Fibroblast of upper back skin (primary cell): ENCODE measurements at places on chromosomes 6 and 20.

- peak; percentile 24 for DNase-seq
Measured at GRCh38 chr6:99434702-99435530, 9.8 kb upstream of the PNISR start.

DNA sequence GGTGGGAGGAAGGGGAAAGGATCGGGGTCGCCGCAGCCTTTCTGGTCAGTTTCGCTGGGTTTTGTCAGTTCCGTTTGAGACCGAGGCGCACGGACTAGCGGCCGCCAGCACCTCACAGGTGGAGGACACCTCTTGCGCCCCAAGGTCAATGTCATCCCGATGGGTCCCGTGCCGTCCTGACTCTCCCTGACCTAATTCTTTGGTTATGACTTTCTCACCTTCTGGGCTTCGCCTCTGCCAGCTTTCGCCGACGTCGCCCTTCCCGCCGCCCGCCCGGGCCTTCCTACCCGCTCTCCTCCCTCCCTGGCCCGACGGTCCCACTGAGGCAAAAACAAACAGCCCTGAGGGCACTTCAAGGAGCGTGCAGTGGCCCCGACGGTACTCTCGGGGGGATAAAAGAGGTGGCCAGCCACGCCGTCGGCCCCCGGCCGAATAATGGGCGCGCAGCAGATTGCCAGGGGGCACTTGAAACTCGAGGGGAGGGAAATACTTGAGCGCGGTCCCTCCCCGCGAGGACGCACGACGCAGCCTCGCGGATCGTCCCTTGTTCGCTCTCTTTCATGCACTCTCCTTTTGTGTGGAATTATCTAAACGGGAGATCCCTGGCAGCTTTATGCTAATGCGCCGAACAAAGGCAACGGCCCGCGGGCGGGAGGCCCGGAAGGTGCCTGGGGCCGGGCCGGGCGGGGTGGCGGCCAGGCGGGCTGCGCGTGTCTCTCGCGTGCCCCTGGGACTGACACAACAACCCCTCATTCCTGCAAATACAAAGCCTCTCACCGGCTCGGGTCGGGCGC, 3.9 kb upstream of the INSM1 start:
- no peak for DNase-seq

DNA sequence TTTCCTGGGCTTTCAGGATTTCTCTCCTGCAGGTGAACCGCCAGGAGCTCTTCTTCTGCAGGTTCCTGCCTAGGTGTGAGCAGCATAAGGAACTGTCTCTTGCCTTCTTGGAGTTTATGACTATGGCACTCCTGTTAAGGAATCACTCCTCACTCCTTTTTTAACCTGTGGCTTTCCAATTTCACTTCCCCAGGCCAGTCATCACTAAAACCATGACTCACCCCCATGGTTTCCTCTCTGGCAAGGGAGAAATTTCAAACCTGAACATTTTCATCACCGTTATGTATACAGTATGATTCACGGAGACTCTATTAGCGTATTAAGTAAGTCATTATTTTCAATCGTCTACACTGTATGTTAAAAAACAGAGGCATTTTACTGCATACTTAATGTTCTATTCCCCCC, 78.2 kb upstream of the ARID1B start:
- DNase-seq: peak; percentile 85

- no peak for DNase-seq
Measured at GRCh38 chr6:64186592-64186991, 551.0 kb downstream of the PHF3 start.

DNA sequence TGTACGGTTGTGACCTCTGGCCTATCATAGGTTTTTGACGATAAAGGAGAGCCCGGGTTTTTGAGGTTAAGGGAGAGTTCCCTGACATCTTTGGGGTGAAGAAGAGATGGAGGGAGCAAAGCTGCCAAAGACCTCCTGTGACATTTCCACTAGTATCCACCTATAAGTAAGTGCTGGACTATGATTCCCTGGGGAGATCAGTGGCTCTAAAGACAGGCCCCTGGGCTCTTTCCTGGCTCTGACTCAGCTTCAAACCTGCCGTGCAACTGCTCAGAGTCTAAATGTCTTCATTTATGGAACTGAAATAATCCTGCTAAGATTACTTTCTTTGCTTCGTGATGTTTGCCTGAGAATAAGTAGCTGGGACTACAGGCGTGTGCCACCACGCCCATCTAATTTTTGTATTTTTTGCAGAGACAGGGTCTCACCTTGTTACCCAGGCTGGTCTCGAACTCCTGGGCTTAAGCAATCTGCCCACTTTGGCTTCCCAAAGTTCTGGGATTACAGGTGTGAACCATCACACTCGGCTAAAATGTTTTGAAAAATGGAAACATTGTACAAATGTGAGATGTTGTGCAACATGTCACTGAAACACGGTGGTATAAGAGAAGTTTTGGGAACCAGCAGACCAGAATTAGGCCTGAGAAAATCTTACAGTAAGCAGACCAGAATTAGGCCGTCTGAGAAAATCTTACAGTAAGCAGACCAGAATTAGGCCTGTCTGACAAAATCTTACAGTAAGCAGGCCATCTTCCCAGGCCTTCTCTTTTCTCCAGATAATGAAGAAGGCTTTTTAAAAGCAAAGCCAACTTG, 1.1 kb upstream of the PAQR8 start:
- DNase-seq: no peak

DNA sequence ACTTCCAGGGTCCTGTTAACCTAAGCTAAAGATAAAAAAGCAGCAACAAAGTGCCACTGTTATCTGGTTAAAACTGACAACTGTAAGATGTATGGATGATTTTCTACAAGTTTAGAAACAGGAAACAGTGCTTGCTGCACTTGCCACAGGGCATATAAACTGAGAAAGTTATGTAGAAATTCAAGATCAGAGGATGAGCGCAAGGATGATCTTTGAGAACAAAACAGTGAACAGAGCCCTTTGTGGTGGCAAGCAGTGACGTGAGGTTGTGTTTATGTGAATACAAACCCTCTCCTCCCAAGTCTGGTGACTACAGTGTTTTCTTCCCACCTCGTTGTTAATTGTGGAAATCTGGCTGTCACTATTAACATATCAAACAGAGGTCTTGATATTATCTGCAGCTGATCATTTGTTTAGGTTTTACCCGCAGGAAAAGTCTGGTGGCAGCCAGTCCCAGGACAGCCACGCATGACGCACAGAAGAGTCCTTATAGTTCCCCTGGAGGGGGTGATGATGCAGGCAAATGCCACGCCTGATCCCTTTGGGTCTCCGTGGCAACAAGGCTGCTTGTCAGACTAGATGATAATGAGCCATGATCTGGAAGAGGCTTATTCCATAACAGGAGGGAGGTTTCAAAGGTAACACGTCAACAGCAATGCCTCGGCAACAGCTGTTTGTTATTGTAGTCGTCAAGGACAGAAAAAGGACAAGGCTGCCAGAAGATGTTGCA, 43.1 kb upstream of the TNFAIP3 start:
- peak; percentile 54 for DNase-seq

DNA sequence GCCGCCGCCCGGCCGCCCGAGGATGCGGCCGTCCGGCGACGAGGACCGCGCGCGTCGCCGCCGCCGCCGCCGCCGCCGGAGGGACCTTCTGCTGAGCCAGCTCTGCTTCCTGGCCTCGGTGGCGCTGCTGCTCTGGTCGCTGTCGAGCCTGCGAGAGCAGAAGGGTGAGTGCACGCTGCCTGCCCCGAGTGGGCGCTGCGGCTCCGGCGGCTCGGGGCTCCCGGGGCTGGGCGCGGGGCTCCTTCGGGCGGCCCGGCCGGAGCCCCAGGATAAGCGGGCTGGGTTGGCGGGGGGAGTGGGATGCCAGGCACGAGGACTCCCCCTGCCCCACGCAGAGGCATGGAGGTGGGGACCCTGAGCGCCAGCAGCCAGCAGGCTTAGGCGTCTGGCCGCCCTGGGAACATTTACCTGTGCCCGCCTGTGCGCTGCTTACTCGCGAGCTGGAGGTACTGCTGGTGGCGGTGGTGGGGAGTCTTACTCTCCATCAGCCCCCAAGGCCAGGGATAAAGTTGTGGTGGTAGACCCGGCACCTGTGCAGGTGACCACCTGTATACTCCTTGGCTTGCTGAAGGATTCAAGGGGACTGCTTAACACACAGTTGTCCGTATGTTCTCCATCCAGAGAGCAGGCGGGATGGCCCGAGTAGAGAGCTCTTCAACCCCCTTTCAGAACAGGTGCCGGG, 520 bp downstream of the SLC24A3 start:
- DNase-seq: peak; percentile 3

DNA sequence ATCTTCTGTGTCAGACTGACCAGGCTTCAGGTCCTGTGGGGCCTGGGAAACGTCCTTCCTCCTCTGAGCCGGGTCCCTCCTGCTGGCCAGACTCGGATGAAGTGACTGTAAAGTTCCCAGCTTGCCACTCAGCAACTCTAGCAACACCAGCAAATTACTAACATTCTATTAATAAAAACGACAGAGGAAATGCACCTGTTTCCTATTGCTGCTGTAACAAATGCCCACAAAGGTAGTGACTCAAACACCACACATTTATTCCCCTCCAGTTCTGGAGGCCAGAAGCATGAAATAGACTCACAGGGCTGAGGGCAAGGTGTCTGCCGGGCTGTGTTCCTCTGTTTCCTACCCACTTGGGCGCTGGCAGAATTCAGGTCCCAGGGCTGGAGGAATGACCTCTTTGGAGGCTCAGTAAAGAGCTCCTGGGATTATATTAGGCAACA, 48.8 kb downstream of the CTCFL start:
- no peak for DNase-seq

- no peak for DNase-seq
Measured at GRCh38 chr20:15098351-15098750, 760.9 kb upstream of the FLRT3 start.

GRCh38 chr20:46767127-46767761, 57.8 kb downstream of the SLC2A10 start:
- no peak for DNase-seq

DNA sequence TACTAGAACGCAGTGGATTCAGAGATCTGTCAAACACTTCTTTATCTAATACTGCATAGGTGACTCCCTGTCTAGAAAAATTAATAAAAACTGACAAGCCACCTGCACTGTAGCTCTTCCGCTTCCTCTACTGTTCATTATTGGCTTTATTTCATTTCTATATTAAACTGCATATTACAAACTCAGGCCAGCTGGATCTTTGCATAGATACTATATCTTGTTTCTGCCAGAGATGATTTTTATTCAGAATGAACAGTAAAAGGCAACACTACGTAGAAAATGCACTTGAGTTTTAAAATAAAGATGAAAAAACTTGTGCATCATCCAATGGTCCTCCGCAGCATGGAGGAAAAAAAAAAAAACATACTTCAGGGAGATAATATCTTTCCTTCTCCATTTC, 508.3 kb downstream of the PRKN start:
- DNase-seq: no peak

- DNase-seq: no peak
Measured at GRCh38 chr20:63032861-63033793, 26.4 kb upstream of the BHLHE23 start.

DNA sequence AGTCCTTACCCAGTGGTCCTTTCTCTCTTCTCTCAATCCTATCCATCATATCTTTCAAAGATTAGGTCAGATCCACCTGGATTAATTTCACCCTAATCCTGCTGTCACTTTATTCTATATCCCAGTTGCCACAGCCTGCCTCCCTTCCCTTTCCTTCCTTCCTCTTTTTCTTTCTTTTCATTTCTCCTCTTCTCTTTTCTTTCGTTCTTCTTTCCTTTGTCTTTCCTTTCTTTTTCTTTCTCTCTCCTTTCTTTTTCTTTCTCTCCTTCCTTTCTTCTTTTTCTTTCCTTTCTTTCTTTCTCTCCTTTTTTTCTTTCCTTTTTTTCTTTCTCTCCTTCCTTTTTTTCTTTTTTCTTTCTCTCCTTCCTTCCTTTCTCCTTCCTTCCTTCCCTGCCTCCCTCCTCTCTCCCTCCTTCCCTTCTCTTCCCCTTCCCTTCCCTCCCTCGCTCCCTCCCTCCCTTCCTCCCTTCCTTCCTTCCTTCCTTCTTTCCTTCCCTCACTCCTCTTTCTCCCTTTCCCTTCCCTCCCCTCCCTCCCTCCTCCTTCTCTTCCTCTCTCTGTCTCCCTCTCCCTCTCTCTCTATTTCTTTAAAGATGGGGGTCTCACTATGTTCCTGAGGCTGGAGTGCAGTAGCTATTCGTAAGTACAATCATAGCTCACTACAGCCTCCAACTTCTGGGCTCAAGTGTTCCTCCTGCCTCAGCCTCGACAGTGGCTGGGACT, 15.1 kb upstream of the RPN2 start:
- DNase-seq: no peak

DNA sequence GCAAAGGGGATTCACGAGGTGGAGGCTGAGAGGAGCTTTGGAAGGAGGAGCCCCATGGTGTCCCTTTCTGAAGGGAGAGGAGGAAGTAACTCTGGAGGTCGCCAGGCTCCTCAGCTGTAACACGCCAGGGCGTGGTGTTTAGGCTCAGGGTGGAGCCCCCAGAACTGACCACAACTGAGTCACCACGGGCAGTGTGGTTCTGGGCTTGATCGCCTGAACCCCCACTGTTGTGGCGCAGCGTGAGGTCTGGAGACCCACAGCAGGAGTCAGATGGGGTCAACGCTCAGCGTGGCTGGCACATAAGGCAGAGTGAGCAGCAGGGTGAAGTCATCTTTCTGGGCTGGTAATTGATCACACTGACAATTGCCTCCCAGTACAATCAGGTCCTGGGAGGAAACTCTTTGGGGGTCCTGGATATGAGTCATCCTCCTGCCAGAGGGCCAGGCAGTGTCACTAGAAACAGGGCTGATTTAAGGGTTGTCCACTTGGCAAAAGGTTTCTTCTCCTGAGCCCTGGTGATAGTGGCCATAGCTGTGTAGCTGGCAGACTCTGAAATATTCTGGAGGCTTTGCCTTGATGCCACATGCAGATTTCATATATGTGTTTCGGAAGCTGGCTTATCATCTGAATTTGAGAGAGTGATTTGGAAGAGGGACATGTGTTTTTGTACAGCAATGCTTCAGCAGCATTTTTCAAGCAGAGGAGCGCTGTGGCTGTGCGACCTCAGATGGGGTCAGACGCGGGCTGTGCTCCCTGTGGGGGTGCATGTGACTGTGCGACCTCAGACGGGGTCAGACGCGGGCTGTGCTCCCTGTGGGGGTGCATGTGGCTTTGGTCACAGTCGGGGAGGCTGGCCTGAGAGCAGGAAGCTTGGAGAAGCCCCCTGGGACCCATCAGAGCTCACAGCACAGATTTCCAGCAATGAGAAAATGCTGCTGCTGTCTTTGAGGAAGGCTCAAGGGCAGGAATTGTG, 50.0 kb downstream of the SYNJ2 start:
- peak; percentile 92 for DNase-seq

- no peak for DNase-seq
Measured at GRCh38 chr20:54431156-54431944, 44.0 kb upstream of the DOK5 start.

- peak; percentile 55 for DNase-seq
Measured at GRCh38 chr6:55450005-55450404, 122.7 kb downstream of the GFRAL start.

DNA sequence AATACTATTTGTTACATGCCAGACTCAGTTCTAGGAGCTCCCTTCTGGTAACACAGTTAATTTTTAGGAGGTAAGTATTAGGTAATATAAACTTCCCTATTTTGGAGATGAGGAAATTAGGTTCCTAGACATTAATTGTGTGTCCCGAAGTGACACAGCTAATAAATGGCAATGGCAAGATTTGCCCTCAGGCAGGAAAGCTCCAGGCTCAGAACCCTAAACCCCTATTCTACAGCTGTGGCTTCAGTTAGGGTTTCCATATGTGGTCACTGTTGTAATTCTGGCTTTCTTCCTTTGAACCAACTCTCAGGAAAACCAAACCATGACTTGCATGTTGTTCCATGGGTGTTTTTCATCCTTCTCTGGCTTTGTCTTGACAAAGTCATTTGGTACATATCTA, 188.2 kb downstream of the PLCB1 start:
- DNase-seq: no peak

GRCh38 chr6:72788188-72788587, 166.3 kb downstream of the KCNQ5 start:
- peak; percentile 63 for DNase-seq
